Activated effector memory CD4-positive, alpha-beta T cell treated with anti-CD3 and anti-CD28 coated beads, Interleukin-2, amount 50 U/mL, for 16 hours (primary cell): ENCODE measurements at places on chromosomes 2 and 18.

DNA sequence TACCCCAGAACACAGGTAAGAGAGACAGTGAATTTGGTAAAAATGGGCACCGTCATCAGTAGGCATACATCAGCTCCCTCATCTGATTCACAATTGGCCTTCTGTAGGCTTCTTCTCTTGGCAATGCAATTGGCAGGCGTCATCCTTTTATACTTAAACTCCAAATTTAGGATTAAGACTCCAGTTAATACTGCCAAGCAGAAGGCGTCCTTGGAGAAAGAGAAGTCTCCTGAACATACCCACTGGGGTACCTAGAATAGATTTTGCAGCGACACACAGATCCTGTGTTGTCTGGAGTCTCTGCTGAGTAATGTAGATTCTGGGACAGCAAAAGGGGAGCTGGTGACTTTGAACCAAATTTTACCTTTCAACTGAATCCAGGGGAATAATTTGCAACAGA, 592 bp upstream of the METAP1D start:
- no peak for DNase-seq

GRCh38 chr2:112765251-112765650, 842 bp upstream of the CKAP2L start:
- DNase-seq, result no peak

- no peak for DNase-seq
Observed at GRCh38 chr2:168254158-168254935, 7.0 kb upstream of the STK39 start.

DNA sequence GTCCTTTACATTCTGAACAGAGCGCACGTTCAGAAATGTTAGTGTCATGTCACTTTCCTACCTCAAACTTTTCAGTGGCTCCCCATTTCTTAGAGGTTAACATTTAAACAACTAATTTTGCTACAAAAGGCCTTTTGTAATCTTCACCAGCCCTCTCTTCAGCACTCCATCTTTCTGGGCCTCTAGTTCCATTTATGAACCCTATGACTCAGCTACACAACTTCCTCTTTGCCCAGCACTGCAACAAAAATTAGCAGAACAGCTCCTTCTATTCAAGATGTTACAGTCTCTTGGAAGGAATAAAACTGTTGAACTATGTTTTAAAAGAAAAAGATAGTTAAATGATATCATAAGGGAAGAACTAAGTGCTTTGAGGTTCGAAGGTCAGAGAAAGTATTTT, 139.9 kb downstream of the VWC2L start:
- no peak for DNase-seq
